GM13977 (cell line): ENCODE measurements at places on chromosomes 16 and 17.

DNA sequence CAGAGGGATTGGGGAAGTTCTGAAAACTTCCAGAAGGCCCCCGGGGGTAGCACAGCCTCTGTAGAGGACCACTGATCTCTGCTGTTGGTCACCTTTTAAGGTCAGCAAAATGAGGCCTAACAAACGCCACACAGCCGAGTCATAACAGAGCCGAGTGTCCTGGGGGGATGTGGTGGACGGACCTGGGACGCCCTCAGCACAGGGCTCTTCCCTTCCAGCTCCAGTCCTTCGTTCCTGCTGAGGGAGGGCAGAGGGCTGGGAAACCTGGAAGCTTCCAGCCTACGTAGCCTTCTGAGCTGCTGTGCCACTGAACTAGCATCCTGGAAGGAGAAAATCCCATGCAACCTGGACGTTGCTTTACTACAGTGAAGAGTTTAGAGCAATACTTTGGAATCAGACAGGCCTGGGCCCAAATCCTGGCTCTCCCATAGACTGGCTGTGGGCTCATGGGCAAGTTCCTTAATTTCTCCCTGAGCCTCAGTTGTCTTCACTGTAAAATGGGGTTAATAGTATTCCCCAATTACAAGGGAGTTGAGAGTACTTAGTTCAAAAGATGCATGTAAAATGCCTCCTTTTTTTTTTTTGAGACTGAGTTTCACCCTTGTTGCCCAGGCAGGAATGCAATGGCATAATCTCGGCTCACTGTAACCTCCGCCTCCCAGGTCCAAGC, 34.4 kb upstream of the ZCCHC14 start:
- DNase-seq = no peak

GRCh38 chr16:29871822-29872546, 9.0 kb upstream of the CDIPT start:
- no peak for DNase-seq

DNA sequence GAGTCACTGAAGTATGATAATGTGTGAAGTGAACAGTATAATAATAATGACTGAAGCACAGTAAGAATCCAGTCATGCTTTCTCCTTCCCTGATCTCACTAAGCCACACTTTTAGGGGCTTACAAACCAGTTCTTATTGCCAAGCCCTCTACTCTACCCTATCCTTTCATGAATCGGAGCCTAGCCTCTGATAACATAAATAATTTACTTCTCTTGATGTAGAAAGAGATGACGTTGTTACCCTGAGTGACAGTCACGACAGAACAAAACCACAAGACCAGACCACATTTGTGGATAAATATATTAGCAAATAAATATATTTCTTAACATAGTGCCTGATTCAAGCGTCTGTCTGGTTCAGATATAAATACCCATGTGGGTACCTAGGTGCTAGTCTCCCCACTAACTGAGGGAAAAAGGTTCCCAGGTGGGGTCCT, 1.4 kb upstream of the SUPT4H1 start:
- peak; percentile 18 for DNase-seq

- no peak for DNase-seq
Measured at GRCh38 chr16:55045756-55046460, 115.2 kb downstream of the IRX5 start.

GRCh38 chr17:51221322-51221721, 38.5 kb downstream of the MBTD1 start:
- no peak for DNase-seq

- no peak for DNase-seq
Measured at GRCh38 chr16:4607841-4608703, 6.6 kb downstream of the UBALD1 start.

DNA sequence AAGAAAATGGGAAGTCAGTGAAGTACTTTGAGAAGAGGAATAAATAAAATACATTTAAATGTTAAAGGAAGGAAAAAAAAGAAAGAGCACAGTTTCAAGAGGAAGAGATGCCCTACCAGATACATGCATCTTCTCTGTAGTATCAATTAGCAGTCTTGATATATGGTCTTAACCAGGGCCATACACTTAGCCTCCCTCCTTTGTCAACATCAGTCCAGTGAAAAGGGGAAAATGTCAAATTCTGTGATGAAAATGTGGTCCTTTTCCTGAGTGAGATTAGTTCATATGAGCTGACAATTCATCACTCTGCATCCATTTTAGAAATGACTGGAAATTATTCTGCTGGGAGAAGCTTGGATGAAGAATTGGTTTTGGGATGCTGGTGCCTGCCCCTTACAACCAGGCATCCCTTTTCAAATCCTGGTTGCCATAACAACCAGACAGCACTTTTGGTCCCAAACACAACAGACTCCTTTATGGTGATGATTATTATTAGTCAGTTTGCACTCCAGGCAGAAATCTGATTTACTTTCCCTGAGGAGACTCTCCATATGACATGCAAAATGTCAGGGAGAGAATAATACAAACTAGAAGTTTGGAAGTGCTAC, 933.6 kb upstream of the CDH8 start:
- DNase-seq = no peak

GRCh38 chr17:82051776-82052637, at the start of the genes GPS1 and RFNG:
GPS1 (plus strand) TSS chr17:82051898; CDS start chr17:82051932, 34 bp downstream.
RFNG (minus strand) TSS chr17:82051811; CDS start chr17:82051766, 45 bp downstream.
- peak; percentile 98 for DNase-seq

- peak; percentile 57 for DNase-seq
Measured at GRCh38 chr17:76496464-76496863, 4.8 kb downstream of the RHBDF2 start.

DNA sequence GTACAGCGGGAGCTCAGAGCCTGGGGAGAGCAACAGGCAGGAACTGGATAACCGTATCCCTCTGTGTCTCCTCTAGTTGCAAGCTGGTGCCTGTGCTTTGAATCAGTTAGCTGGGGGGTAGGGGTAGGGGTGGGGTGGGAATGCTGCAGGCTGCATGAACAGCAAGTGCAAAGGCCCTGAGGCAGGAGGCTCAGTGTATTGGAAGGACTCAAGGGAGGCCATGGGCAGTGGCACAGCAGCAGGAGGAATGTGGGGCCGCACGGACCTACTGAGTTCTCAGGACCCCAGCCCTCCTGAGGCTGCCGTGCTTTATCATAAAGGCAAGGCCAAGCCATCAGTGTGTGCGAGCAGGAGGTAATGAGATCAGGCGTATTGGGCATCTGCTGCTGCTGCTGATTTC, 3.3 kb downstream of the KATNB1 start:
- no peak for DNase-seq

- no peak for DNase-seq
Measured at GRCh38 chr17:60423865-60424264, 1.6 kb downstream of the CHCT1 start.

GRCh38 chr17:67518876-67519275, 141.8 kb downstream of the PITPNC1 start:
- no peak for DNase-seq

- no peak for DNase-seq
Measured at GRCh38 chr16:79083508-79084299, 516.8 kb downstream of the MAF start.

- peak; percentile 62 for DNase-seq
Measured at GRCh38 chr16:14302399-14303181, 231.5 kb downstream of the MRTFB start.

DNA sequence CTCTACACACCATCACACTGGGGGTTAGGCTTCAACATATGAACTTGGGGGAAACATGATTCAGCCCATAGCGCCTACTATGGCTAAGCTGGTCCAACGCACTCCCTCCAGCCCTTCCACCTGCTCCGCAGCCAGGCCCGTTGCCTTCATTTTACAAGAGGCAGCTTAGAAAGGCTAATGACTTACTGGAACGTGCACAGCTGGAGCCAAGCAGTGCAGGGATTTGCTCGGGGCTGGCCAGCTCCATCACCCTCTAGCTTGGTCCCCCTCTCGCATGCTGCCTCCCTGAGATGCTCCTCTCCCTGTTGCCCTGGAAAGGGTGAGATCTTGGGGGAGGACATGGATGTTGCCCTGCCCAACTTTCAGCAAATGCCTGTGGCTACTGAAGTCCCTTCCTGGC, 2.8 kb upstream of the CACNG1 start:
- DNase-seq = no peak

DNA sequence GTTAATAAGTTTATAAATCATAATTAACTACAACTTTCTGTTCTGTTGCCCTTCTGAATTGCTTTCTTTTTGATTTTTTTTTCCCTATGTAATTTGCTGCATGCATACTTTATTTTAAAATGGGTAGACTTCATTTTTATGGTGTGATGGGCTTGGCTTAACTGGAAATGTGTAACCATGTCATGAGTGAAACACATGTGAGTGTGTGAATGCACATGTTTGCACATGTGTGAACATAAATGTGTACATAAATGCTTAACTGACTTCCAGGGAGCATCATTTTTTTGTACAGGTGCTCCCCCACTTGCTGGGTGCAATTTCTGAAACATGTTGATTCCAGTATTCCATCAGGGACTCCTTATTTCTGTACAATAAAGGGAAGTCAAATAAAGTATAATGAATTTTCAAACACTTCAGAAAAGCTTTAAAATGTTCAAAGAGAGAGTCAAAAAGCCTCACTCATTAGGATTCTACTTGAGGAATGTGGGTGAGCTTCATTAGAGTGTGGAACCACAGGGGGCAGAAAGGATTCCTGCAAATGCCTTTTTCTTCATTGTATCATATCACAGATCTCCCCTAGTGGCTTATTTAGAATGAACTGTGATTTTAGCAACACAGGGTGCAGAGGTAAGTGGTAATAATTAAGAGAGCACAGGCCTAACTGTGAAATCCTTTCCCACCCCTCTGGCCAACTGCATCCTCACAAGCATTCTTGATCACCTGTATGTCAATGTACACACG, 31.7 kb upstream of the CDH11 start:
- no peak for DNase-seq

DNA sequence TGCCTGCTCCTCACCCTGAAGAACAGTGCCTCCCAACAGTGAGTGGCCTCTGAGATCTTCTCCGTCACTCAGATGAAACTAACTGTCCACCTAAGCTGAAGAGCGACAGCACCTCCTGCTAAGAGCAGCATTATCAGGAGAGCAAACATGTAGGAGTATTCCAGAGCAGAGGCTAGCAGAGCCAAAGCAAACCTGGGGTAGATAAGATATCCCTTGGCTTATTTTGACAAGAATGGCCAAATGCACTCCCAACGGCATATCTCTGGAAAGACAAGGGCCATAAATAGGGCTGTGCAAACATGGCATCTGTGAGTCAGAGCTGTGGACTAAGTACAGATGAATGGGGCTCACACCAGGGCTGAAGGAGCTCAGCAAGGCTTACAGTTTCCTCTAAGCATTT, 96.3 kb downstream of the NDEL1 start:
- DNase-seq = no peak

DNA sequence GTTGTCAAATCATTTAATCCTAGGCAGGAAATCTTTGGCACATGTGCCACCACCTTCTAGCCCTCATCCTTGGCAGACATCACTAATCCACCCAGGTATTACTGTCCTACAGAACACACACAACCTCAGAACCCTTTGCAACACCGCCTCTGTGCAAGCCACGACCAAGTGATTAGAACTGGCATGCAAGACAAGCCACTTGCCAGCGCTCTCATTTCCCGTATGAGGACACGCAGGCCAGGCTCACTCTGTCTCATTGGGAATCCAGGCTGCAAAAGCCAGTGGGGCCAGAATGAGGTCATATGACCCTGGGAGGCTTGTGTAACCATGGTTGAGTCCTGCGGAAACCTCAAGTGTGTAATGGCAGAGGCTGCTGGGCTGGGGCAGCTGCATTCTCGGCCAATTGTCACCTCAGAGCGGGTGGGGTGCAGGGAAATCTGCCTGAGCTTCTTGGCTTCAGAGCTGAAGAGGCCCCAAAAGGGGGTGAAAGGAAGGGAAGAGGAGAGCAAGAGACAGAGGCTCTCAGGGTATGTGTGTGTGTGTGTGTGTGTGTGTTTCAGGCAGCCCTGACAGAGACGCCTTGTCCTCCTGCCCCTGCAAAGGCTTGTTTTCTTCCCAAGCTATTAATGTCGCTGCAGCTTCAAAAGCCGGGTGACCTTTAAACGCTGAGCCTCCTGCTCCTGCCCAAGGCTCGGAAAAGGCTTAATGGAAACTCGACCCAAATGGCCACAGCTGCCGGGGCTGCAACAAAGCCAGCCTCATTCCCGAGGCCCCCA, 43.2 kb upstream of the MRPS23 start:
- DNase-seq = no peak

DNA sequence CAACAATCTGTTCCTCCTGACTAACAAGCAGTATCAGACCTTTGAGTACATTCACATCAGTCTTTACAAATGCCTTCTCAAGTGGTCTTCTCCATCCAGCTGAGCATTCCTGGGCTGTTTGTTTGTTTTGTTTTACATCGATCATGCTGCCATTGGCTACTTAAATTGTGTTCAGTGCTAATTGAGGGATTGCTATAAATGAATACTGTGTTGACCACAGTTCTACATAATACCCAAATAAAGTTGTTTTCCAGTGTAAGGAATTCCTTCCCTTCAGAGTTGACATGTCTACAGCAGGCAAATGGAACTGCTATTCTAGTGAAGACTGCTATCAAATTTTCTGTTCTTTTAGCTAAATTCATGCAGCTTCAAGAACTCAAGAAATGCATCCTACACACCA, 3.2 kb downstream of the CDH8 start:
- no peak for DNase-seq

DNA sequence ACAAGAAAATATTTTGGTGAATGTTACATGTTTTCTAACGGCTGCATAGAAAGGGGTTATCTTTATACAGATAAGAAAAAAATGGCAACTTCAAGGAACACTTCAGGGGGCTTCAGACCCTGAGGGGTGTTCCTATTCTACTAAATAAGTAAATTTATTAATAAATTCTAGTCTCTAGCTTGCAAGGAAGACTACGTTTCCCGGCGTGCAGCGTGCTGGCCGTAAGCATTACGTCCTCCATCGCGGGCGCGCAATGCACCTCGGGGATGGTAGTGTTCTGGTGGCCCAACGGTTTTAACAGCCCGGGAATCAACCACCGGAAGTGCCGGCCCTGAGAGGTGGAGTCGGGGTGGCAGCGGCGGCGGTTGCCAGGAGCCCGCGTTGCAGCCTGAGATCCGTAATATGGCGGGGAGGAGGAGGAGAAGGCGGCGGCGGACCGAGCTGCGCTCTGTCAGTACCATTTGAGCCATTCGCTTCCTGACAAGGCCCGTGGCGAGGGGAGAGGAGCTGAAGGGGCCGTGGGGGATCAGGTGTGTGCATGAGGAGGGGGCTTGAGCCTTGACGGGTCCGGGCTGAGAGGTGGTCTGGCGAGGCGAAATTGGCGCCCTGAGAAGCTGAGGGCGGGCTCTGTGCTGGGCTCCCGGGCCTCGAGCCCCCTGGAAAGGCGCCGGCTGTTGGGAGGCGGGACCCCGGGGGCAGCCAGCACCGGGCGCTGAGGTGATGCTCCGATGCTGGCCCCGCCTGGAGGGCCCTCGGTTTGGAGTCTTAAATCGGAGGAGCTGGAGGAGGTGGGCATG, at the start of gene CCP110:
CCP110 (plus strand) TSS at position 384 of the 797 bp plus-strand sequence. CDS start 3,940 bp downstream, outside the sequence.
- peak; percentile 93 for DNase-seq

DNA sequence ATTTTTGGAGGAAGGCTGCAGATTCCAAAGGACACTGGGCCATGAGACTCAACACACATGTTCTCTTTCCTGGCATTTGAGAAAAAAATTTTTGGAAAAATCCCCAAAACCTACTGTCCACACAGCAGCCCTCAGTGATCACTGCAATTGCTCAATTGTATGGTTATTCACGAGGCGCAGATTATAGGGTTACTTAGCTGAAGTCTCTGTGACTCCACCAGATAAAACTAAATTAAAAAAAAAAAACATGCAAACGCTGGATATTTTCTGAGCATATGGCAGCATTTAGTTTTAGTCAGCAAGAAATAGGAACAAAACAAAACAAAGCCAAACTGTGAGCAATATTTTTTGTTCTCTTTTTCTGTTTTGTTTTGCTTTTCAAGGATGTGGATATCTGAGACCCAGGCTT, 83.8 kb upstream of the FAM20A start:
- DNase-seq = no peak
